Effector memory CD8-positive, alpha-beta T cell (primary cell): ENCODE measurements at places on chromosomes 5 and 9.

GRCh38 chr5:39765366-39765765, 340.6 kb upstream of the DAB2 start:
- no peaks in the 10 kb centered on the region for H3K4me1 ChIP-seq
- H3K36me3 ChIP-seq, result no peaks in the 10 kb centered on the region
- H3K4me3 ChIP-seq, result no peak overlapping the region
- DNase-seq, result no peak
- H3K27me3 ChIP-seq, result peaks cover 27% of the 10 kb centered on the region

DNA sequence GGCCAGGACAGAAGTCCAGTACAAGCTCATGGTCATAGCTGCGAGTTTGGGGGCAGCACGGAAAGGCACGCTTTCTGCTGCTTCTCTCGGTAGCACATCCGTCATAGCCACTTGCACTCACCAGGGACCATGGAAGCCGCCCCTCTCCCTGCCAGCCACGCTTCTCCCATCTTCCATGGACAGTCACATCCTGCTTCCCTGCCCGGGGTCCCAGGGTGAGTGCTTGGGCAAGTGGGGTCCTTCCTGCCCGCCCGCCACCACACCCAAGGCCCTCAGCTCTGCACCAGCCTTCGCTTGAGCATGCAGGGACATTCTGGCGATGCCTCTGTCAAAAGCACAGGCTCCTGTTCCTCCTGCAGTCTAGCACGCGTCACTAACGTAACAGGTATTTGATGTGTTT, 13.1 kb upstream of the IRX2 start:
- H3K4me3 ChIP-seq, result no peak overlapping the region
- no peaks in the 10 kb centered on the region for H3K4me1 ChIP-seq
- DNase-seq, result no peak
- no peak overlapping the region for H3K27ac ChIP-seq
- H3K27me3 ChIP-seq, result peaks cover 5% of the 10 kb centered on the region

DNA sequence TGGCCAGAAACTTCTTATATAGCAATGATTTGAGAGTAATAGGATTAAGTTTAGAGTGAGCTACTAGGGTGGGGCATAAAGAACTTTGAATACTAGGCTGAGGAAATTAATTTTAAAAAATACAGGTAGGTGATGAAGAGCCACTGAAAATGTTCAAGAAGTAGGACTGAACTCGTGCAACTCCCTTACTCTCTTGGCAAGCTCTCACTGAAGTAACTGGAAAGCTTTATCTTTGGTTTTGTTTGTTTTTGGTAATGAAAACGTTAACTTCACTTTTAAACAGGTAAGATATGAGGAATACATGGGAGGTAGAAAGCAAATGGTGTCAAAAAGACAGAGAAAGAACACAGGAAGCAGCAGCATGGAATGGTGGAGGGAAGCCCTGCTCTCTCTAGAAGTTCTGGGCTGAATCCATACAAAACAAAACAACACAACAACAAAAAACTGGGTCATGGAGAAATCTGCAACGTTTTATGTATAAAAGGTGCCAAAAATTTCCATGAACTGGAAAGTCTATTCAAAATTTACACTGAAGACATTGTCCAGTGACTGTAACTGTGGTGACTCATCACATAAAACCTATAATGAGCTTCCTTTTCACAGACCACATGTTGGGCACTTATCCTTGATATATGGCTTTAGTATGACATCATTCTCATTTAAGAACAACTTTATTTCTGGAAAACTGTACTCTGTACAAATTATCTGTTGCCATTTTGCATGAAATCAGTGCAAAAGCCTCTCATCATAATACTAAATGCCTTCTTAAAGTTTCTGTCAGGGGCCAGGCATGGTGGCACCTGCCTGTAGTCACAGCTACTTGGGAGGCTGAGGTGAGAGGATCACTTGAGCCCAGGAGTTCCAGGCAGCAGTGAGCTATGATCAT, 91.2 kb upstream of the CHD1 start:
- no peak overlapping the region for H3K4me3 ChIP-seq
- no peak for DNase-seq
- H3K27me3 ChIP-seq, result no peaks in the 10 kb centered on the region

DNA sequence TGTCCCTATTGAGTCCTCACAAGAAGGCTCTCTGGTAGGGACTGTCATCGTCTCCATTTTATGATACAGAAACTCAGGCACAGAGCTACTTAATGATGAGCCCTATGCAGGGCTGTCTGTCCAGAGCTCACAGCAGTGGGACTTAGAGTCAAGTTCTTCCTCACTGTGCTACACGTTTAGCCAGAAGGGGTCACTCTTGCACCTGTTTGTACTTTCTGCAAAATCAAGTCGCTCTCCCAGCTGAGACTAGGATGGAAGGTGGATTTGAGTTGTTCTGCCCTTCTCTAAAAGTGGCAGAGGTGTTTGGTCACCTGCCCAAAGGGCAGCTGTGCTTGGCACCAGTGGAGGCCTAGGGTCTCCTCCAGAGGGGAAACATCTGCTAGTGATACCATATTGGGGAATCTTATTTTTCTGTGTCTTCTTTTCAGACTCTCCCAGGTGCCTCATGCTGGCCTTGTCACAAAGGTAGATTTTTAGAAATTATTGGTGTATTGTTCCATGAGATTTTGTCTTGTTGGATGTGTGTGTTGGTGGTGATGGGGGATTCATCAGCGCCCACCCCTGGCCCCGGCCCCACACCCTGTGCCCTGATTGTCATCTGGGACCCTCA, 104.2 kb downstream of the PPARGC1B start:
- no peaks in the 10 kb centered on the region for H3K27me3 ChIP-seq
- peak; percentile 37 for DNase-seq
- H3K4me1 ChIP-seq, result no peaks in the 10 kb centered on the region
- no peak overlapping the region for H3K4me3 ChIP-seq
- H3K36me3 ChIP-seq, result no peaks in the 10 kb centered on the region

- H3K4me1 ChIP-seq, result peaks cover 13% of the 10 kb centered on the region
- no peak overlapping the region for H3K27ac ChIP-seq
- no peak overlapping the region for H3K4me3 ChIP-seq
- DNase-seq, result no peak
Measured at GRCh38 chr9:5957166-5957565, 58.3 kb downstream of the RANBP6 start.

GRCh38 chr5:65696892-65697291, 25.0 kb downstream of the SGTB start:
- H3K4me1 ChIP-seq, result peaks cover 4% of the 10 kb centered on the region
- no peak overlapping the region for H3K27ac ChIP-seq
- no peaks in the 10 kb centered on the region for H3K27me3 ChIP-seq
- no peak for DNase-seq
- H3K4me3 ChIP-seq, result no peak overlapping the region

GRCh38 chr5:1347571-1347970, 2.7 kb upstream of the CLPTM1L start:
- no peaks in the 10 kb centered on the region for H3K27me3 ChIP-seq
- H3K4me1 ChIP-seq, result peaks cover 17% of the 10 kb centered on the region
- no peak overlapping the region for H3K27ac ChIP-seq
- DNase-seq, result no peak

GRCh38 chr5:37668524-37669047, 171.3 kb downstream of the GDNF start:
- DNase-seq, result no peak
- H3K4me3 ChIP-seq, result no peak overlapping the region
- H3K4me1 ChIP-seq, result peaks cover 17% of the 10 kb centered on the region

GRCh38 chr9:69744688-69745380, 15.0 kb downstream of the PTAR1 start:
- H3K27ac ChIP-seq, result no peak overlapping the region
- peaks cover 14% of the 10 kb centered on the region for H3K36me3 ChIP-seq
- peaks cover 25% of the 10 kb centered on the region for H3K4me1 ChIP-seq
